Stimulated activated CD4-positive, alpha-beta T cell treated with anti-CD3 and anti-CD28 coated beads, Interleukin-2, amount 100 ng/mL, for 24 hours (primary cell): ENCODE measurements at places on chromosomes 1 and 21.
A peak's percentile ranks its signal among the peaks of the same experiment; 100 is the strongest.

DNA sequence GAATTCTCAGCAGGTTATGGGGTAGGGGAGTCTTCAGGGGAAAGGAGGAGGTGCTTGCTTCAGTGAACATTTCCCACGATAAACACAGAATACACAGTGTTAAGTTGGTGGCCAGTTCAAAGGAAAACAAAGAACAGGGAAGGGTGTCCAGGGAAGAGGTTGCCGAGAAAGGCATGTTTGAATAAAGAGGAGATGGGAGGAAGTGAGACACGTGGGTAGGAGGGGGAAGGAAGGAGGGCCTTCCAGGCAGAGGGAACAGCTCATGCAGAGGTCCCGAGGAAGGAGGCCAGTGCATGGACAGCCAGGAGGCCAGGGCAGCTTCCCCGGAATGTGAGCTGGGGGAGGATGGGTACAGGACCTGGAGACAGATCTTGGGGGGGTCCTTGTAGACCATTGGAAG, 130.3 kb upstream of the TMEM51 start:
- no peak for DNase-seq

DNA sequence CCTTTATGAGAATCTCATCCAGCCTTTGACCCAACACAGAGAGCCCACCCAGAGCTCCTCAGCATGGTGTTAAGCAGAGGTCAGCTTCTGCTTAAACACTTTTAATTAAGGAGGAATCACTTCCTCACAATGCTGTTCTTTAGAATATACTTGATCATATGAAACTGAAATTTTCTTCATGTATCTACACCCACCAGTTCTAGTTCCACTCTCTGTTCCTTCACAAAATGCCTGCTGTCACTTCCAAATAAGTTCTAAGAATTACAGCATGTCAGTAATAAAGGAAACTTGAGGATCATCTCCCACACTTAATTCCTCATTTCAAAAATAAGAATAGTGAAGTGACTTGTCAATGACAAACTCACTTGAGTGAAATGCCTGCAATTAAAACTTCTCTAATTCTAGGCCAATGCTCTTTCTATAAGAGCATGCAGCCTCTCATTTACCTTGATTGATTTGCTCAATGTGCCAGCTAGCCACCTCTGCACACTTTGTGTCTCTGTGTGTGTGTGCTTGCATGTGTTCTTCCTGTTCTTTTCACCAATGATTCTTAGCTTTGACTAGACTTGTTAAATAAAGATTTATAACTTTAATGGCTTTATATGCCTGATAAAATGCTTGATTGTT, 356.3 kb downstream of the PLPP3 start:
- DNase-seq, result no peak

GRCh38 chr1:18297896-18298648, 182.7 kb upstream of the KLHDC7A start:
- DNase-seq, result no peak

DNA sequence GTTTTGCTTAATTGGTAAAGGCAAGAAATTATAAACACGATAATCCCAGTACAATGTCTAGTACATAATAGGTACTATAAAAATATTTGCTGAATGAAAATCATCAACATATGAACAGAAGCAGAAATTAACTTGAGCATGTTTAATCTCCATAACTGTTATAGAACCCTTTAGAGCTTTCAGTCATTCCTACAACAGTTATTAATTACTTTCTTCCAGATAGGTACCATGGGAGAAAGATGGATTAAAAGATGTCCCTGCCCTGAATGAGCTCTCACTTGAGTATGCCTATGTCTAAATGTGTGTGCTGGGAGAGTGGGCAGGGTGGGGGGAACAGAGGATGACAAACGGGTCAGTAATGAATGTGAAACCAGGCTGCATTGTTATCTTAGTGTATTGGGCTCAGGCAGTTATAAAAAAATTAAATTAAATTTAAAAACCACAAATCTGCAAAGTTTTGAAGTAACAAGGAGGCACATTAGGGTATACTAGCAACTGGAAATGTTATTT, 2.4 kb downstream of the EPS15 start:
- DNase-seq, result no peak

DNA sequence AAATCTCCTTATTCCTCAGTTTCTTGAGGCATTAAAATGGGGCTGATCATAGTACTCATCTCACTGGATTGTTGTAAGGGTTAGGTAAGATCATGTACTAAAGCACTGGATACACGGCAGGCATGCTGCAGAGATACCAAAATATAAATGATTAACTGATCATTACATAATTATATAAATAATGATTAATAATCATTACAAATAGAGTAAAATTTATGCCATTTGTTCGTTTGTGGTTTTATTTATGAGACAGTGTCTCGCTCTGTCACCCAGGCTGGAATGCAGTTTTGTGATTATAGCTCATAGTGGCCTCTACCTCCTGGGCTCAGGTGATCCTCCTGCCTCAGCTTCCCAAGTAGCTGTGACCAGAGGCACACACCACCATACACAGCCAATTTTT, 140.7 kb downstream of the HHAT start:
- no peak for DNase-seq

DNA sequence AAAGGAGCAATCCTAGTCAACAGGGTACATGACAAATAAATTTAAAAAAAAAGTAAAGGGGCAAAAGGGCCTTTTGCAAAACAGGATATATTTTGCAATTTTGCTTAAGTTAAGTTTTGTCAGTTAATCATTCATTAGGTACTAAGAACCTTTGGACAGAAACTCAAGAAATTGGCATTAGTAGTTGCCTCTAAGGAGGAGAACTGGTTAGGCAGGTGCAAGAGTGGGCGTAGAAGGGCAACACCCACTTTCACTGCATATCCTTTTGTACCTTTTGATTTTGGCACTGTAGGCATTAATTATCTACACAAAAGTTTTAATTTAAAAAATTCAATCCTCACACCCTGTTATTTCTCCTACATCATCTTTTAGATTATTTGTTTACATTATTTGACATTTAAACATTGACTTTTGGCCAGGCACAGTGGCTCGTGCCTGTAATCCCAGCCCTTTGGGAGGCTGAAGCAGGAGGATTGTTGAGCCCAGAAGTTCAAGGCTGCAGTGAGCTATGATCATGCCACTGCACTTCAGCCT, 4.3 kb downstream of the DDAH1 start:
- DNase-seq, result no peak

DNA sequence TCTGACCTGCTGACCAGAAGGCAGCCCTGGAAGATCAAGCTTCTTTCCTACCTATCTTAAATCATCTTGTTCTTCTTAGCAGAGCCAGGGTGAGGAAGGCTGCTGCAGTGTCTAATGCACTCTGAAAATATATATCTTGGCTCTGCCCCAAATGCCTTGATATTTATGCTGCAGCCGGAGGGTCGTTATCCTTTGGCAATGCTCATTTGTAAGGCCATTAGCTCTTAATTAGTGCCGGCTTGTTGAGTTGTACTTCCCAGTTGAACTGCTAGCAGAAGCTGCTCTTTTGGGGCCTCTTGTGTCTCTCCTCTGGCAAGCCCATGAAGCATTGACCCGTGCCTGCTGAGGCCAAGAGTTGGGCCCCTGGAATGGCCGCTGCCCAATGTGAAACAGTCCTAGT, 4.2 kb upstream of the GNL2 start:
- no peak for DNase-seq

- DNase-seq, result peak; percentile 79
These were observed 1.1 kb upstream of the JUN start for GRCh38 chr1:58784758-58785441.

- DNase-seq, result no peak
These were observed 74.1 kb downstream of the CRB1 start for GRCh38 chr1:197342044-197342565.

- DNase-seq, result no peak
These were observed 145.5 kb upstream of the IRF2BP2 start for GRCh38 chr1:234755449-234755863.

- DNase-seq, result no peak
These were observed 30.0 kb downstream of the HIVEP3 start for GRCh38 chr1:41888756-41889155.

DNA sequence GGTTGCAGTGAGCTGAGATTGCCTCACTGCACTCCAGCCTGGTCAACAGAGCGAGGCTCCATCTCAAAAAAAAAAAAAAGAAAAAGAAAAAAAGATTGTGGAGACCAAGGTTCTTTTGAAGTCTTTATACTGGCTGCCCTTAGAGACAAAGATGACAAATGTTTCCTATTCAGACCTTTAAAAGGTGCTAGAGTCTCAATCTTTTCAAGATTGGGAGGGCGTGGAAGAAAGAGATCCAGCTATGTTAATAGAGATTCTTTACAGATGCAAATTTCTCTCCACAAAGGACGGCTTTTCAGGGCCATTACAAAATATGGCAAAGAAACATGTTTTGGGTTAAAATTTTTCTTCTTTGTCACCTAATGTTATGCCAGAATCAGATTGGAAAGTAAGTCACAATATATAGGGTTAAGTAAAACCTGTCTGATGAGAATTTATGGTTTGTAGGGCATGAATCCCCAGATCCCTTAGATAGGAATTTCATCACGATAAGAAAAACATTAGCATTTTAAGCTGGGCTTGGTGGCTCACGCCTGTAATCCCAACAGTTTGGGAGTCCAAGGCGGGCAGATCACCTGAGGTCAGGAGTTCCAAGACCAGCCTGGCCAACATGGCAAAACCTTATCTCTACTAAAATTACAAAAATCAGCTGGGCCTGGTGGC, 13.0 kb upstream of the MORC3 start:
- DNase-seq, result no peak

GRCh38 chr1:57633881-57634280, 210.0 kb upstream of the DAB1 start:
- DNase-seq, result no peak

GRCh38 chr21:26892151-26892550, 46.9 kb upstream of the ADAMTS1 start:
- DNase-seq, result no peak

DNA sequence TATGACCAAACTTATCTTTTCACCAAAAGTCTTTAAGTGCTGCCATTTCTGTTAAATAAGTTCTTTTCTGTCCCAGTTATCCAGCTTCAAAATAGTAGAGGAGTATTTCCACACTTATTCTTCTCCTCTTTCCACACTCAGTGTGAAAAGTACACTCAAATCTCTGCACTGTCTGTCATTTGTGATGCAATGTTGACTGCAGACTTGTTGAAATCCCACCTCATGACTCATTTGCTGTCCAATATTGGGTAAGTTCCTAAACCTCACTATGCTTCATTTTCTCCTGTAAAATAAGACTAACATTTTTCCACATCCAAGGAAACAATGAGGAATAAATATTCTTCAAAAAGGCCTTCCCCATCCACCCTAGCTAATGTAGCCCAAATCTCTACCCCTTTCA, 17.5 kb downstream of the LRRIQ3 start:
- no peak for DNase-seq

DNA sequence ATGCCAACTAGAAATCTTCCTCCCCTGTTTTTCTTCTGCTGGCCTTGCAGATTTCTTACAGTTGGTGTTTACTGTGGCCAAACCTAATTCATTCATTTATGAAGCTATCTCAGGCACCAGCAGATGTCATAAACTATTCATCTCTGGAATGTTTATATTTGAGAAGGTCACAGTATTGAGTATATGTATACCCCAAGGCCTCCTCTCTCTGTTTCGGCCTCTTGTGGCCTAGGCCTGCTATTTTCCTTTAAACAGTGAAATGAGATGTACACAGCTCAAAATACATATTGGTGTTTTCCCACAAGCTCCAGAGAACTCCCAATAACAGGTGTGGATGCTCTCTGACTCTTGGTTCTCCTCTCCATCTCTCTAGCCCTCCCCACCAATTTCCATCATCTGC, 520.7 kb upstream of the CAMK1G start:
- no peak for DNase-seq

DNA sequence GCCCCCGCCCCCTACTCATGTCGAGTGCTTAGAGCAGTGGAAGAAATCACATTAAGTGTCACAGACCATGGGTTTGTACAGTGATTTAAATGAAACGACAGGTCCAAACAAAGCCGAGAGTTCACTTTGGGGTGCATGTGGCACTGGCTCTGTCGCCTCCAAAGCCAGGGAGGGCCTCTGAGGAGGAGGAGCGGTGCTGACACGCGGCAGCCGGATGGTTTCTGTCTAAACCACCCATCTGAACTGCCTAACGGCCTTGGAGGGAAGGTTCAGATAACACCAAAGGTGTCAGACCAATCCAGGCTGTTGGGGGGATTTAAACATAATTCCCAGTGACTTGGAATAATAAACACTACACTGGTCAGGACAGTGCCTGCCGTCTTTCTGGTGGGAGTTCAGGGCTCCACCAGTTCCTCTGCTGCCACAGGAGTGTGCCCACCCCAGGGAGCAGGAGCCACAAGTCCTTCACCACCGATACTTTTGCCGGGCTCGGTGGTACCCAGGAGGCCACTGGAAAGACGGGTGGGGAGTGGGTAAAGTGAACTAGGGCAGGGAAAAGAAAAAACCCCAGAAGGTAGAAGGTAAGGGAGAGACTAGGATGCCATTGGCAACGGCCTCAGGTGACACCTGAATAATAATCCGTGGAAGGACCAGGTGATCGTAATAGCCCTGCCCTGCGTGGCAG, 78.2 kb downstream of the SLC66A1 start:
- no peak for DNase-seq

- no peak for DNase-seq
These were observed 151.5 kb upstream of the BACE2 start for GRCh38 chr21:41016472-41016871.

GRCh38 chr1:159827549-159827948, 876 bp downstream of the SLAMF8 start:
- DNase-seq, result no peak

DNA sequence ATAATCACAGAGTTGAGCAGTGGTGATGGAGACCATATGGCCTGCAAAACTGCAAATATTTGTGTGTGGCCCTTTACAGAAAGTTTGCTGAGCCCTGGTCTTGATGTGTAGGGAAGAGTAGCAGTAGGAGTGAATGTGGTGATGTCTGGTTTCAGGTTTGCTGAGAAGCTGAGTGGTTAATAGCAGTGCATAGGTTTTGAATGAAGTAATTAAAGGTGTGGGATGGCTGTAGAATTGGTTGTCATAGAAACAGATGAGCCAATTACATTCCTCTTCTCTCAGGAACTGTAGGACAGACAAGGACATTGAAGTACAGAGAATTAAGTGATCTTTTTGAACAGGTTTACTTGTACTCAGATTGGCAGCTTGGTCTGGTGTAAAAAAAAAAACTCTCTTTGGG, 37.4 kb downstream of the PRDM2 start:
- DNase-seq, result no peak

DNA sequence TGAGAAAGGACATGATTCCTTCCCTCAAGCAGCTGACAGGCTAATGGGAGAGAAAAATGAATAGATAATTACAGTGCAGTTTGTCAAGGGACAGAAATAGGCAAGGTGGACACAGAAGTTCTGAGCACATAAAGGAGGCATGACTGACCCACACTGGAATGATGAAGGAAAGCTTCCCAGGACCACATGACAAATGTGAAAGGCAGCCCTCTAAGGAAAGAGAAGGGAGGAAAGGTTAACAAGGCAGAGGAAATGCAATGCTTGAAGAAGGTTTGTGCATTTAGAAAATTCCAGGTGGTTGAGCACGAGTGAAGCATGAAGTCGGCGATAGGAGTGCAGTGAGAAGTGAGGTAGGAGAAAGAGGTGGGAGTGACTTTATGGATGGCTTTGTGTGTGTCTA, 37.4 kb downstream of the LAMC2 start:
- DNase-seq, result no peak

GRCh38 chr21:38848187-38848609, 42.5 kb downstream of the ETS2 start:
- DNase-seq, result peak; percentile 5

GRCh38 chr21:45839274-45839673, 142.3 kb upstream of the COL6A1 start:
- no peak for DNase-seq
